ENCODE measurements at places on chromosomes 13 and 19.

- DNase-seq, result no peak
Measured at GRCh38 chr13:21573920-21574712, 29.9 kb downstream of the MICU2 start.

- no peak for DNase-seq
Measured at GRCh38 chr19:50505856-50506611, 5.0 kb downstream of the JOSD2 start.

GRCh38 chr13:77437267-77437666 lies 98.2 kb upstream of the SCEL start:
- no peak for DNase-seq

- no peak for DNase-seq
Measured at GRCh38 chr19:48845384-48845783, 9.1 kb upstream of the HSD17B14 start.

GRCh38 chr13:93714171-93714570 lies 487.6 kb downstream of the GPC6 start:
- DNase-seq, result no peak

GRCh38 chr19:45156751-45157150 lies 4.0 kb downstream of the NKPD1 start:
- DNase-seq, result no peak

DNA sequence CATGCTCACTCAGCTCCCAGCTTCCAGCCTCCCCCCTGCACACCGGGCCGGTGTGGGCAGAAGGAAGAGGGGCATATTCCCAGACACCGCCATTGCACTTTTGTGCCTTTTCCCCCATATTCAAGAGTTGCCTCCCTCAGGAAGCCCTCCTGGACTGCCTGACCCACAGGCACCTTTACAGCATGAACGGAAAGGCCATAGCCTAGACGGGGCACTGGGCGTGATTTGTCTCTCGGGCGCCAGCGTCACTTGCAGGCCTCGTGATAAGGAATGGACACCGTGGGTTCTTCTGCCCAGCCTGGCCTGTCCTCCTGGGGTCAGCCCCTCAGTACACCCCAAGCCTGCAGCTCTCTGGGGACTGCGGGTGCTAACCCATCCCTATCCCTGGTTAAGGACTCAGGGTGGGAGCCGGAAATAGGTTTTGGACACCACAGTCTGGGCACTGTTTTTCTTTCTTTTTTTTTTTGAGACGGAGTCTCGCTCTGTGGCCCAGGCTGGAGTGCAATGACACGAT lies 933 bp upstream of the UQCR11 start:
- DNase-seq, result no peak

- DNase-seq, result peak; percentile 65
Measured at GRCh38 chr19:40221858-40222619, 3.9 kb upstream of the TTC9B start.
